ENCODE measurements at places on chromosomes 1 and 21.

- DNase-seq: no peak
Observed at GRCh38 chr21:35024513-35024912, 24.6 kb downstream of the RUNX1 start.

GRCh38 chr21:33394260-33394659 is 9.0 kb upstream of the IFNGR2 start:
- DNase-seq: no peak

- no peak for DNase-seq
Observed at GRCh38 chr1:201902198-201902597, 13.5 kb downstream of the SHISA4 start.

DNA sequence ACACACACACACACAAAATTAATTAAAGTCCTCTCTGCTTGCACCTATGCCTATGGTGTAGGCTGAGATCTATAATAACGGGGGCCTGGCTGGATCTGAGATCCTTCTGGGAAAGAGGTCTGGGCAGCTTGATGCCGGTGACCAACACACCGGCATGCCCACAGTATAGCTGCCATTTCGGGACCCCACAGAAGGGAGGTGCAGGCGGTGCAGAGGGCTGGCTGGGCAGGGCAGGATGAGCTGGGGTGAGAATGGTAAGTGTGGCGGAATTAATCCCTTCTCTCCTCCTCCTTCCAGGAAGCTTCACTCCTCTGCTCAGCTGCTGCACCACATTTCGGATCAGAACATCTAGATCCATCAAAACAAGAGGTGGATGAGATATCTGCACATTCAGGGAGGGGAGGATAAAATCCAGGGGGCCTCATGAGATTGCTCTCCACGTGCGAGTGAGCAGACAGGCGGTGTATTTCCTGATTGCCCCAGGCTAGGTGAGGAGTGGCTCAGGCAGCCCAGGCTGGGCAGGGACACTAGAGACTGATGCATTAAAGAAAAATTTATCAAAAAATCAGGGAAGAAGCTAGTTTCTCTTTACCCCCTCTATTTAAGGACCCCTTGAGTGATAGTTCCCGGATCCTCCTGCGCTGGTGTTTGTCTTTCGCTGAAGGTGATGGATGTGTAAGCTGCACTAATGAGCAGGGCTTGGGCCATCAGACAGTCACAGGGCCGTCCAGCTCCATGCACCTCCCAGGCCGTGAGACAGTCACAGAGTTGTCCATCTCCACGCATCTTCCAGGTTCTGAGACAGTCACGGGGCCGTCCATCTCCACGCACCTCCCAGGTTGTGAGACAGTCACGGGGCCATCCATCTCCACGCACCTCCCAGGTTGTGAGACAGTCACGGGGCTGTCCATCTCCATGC is 449.9 kb downstream of the PTPRU start:
- no peak for DNase-seq

DNA sequence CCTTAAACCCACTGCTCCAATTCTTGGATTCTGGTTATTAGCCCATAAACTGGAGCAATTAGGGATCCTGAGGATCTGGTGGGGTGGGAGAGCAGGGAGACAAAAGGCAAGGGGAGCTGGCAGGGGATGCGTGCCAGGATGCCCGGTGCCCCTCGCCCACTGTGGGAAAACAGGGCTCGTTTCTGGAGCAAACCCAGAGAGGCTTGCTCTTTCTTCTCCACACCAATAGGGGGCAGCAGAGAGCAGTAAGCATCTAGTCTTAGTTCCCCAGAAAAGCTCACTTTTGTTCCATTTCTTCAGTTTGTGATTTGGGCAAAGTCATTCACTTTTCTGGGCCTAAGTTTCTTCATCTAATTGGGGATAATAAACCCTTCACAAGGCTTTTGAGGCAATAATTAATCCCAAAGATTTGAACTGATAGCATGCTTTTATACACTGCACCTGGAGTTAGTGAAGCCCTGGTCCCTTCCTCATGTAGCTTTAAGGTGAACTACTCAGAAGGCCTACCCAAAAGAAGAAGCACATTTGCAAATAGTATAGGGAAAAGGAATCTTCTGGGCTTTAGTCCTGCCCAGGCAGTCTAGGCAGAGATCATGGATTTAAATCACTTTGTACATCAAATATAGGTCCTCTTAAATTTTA is 160.6 kb upstream of the USP24 start:
- peak; percentile 13 for DNase-seq

GRCh38 chr1:118340928-118341910 is 156.2 kb upstream of the SPAG17 start:
- DNase-seq: no peak

DNA sequence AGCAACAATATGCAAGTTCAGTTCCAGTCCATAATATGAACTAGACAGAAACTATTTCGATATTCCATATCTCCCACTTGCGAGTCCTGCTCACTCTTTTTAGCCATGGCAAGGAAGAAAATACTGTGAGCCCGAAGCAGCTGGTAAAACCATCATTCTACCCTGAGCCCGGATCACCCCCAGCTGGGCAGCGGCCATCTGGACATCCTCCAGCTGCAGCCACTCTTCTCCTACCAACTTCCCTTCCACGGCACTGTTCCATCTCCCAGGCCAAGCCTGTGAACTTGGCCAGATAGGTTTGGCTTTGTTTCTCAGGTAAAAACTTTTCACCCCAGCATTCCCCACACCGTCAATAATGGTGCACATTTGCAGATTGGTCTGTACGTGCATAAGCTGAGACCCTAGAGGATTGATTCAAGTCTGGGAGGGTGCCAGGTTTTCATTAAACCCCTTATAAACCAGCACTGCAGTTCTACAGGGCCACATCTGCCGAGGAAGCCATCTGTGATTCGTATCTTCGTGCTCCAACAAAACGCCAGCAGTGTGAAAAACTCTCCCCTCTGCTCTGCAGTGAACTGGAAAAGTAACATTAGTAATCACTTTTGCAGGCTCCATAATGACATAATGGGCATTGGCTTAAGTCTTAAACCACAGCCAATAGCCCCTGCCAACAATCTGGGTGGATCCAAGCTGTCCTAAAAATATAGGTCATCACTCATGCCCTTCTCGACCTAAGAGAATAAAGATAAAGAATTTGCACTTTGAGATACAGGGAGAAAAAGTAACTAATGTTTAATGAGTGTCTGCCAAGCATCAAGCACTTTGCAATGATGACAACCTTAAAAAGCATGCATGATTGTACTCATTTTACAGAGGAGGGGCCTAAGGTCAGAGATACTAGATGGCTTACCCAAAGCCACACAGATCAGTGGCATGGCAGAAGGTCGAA is 205.1 kb downstream of the PLPP3 start:
- DNase-seq: no peak

DNA sequence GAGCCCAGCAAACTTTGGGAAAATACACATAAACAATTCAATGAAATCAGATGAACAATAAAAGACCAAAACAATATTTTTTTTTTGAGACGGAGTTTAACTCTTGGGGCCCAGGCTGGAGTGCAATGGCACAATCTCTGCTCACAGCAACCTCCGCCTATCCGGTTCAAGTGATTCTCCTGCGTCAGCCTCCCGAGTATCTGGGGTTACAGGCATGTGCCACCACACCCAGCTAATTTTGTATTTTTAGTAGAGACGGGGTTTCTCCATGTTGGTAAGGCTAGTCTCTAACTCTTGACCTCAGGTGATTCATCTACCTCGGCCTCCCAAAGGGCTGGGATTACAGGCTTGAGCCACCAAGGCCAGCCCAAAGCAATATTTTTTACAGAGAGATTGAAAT is 1588.5 kb downstream of the BRINP3 start:
- no peak for DNase-seq

DNA sequence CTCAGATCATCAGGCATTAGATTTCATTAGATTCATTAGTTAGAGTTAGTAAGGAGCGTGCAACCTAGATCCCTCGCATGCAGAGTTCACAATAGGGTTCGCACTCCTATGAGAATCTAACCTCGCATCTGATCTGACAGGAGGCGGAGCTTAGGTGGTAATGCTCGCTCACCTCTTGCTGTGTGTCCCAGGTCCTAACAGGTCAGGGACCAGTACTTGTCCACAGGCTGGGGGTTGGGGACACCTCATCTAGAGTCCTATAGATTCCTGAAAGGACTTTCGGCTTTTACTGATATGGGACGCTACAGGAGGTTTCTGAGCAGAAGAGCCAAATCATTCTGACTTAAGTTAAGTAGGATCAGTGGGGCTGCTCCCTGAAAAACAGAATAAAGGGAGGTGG is 91.4 kb downstream of the AKT3 start:
- no peak for DNase-seq

- no peak for DNase-seq
Observed at GRCh38 chr1:18537386-18538306, 56.9 kb downstream of the KLHDC7A start.

- no peak for DNase-seq
Observed at GRCh38 chr1:210571356-210572284, 242.9 kb downstream of the HHAT start.

DNA sequence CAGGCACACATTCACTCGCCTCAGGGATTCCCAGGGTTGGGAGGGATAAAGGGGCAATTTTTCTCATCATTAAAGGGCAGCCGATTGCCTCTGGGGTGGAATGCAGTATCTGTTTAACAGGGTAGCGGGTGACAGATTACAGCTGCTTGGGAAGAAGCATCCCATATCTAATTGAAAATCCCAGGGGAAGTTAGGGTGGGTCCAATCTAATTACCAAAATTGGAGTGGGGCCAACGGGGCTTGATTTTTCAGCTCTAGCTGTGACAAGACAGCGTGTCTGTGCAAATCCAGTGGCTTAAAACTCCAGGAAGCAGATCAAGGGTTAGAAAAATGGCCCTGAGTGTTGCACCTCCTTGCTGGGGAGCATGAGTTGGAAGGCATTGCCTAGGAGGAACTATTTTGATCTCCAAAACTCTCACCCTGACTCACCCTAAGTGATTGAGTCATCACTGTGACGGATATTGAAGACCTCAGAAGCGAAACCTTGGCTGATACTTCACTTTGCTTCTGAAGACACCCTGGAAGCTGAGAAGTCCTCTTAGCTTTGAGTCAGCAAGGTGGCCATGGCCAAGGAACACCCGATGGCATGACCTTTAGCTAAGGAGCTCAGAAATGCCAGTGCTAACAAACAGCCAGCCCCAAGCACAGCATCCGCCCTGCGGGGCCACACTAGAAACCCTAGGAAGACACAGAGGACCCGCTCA is 46.0 kb downstream of the GRHL3 start:
- no peak for DNase-seq

DNA sequence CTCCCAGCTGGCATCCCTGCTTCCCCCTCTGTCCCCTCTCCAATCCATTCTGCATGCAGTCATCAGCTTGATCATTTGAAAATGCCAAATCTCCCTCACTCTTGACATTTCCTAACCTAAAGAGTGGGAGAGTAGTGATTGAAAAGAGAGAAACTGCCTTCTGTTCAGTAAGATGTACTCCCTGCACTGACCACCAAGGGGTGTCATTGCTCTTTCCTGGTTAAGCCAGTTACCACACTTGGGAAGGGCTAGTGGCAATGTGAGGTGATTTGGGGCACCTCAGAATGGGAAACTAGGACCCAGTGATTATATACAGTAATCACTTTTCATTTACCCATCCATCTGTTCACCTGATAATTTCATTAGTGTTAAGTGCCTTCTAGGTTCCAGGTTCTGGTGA is 6.9 kb upstream of the TMEM269 start:
- DNase-seq: no peak

DNA sequence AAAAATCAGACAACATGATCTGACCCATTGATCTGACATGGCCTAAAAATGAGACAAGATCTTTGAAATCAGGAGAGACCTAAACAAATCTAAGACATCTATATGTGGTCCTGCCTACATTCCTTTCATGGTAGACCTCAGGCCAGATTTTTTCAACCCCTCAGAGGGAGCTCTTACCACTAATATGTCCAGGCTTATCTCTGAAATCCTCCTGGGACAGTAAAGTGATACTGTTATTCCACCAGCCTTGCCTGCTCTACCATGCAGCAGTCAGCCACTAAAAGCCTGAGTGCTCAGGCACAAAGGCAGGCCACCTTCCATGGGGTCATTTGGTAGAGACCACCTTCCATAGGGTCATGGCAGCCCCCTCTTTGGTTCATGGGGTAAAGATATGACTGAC is 126.9 kb downstream of the TBX15 start:
- DNase-seq: no peak

- no peak for DNase-seq
Observed at GRCh38 chr1:21069549-21069948, 107.1 kb downstream of the EIF4G3 start.

DNA sequence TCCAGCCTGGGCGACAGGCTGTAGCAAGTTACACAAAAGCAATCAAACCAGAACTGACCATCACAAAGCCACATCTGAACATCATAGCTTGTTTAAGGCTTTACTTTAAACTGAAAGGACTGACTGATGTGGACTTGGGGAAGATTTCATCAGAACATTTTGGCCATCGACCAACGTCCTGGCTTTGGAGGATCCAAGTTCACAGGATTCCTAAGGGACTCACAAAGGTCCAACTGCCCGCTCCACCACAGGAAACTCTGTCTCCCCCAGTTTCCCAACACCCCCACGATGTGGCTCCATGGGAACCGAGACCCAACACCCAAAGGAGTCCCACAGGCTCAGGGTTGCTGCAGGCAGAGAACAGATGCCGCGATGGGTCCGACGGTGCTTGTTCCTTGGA is 9.3 kb downstream of the SSU72 start:
- DNase-seq: no peak
